RPMI8226 (cell line): ENCODE measurements at places on chromosomes 12 and 14.

- DNase-seq, result no peak
Observed at GRCh38 chr14:72721083-72721482, 172.8 kb downstream of the DPF3 start.

- DNase-seq, result no peak
Observed at GRCh38 chr12:107109726-107110719, 16.7 kb upstream of the CRY1 start.

DNA sequence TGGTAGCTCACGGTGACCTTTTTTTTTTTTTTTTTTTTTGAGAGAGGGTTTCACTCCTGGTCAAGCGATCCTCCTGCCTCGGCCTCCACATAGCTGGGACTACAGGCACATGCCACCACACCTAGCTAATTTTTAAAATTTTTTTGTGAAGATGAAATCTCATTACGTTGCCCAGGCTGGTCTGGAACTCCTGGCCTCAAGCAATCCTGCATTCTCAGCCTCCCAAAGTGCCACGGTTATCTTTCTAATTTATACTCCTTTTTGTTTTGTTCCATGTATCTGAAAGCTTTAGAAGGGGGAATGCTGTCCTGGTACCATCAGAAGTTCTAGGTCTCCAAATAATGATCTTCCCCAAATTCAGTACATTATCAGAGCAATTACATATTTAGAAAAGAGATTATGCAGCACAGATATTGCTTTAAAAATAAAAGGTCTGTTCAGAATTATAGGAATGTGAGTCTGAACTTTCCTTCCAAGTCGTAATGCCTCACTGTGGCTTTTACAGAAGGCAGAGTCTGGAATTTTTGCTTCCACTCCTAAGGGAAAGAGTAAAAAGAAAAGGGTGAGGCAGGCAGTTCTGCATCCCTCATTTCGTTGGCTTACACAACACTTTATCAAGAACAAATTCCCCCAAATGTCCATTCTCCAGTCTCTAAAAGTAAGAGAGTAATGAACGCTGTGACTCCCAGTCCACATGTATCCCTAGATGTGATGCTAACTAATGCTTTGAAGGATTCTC is 73.0 kb downstream of the GCH1 start:
- no peak for DNase-seq

DNA sequence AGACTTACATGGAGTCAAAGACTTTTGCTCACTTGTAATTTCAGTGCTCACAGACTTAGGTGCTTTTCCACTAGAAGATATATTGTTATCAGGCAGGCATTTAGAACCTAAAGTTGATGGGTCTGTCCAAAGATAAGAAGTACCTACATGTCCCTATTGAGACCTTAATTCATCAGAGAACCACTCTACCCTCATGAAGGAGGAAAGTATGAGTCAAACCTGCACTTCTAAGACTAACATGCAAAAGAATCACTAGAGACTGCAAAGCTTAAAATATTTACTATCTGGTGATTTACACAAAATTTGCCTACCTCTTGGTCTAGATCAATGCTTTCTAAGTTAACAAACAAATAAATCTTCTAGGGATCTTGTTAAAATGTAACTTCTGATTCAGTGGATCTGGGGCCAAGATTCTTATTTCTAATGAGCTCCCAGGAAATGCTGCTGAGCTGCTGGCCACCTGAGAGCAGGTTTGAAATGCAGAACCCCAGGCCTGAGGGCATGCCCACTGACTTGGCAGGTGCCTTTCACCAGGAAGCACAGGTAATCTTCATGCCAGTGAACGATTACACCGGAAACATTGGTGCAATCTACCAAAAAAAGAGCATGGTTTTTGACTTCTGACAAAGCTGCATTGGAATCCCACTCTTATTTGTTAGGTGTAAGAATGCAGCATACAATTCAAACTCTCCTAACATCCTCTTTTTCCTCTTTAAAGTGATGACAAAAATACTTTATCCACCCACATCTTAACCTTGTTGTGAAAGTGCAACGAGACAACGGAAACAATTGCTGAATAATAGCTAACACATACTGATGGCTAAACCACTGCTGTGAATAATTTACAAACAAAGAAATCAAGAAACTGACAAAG is 214.2 kb downstream of the ADAMTS20 start:
- DNase-seq, result no peak

- no peak for DNase-seq
Observed at GRCh38 chr12:74624201-74624600, 86.6 kb downstream of the ATXN7L3B start.

DNA sequence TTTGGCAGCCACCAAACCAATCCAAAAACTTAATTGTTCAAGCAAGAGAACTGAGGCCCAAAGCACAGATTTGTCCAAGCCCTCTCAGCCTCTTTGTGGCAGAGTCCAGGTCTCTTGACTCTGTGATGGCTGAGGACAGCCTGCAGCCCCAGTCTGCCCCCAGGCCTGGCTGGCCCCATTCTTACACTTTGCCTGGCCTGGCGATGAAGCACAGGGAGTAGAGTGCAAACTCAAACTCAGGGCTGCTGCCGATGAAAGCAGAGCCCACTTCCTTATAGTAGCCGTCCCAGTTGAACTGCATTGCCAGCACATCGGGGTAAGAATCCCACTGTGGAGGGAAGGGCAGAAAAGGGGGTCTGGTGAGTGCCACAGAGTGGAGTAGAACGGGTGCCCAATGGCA is 5.6 kb upstream of the RPAP3 start:
- DNase-seq, result no peak

DNA sequence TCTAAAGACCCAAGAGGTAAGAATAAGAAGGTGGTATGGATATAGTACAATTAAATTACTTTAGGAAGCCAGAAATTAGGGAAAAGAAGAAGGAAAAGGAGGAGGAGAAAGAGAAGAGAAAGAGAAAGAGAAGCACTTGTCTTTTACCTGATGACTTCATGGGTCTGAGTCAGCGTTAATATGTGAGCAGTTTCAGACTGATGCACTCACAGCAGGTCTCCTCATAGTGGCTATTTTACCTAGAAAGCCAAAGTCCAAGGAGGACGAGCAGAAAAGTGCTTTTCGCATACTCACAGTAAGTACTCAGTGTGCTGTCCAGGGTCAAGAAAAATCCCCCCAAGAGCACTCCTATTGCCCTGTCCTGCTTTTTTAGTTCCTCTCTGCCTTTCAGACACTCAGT is 222.1 kb downstream of the C12orf42 start:
- peak; percentile 6 for DNase-seq

- DNase-seq, result no peak
Observed at GRCh38 chr12:1815108-1815507, 5.3 kb upstream of the LRTM2 start.

DNA sequence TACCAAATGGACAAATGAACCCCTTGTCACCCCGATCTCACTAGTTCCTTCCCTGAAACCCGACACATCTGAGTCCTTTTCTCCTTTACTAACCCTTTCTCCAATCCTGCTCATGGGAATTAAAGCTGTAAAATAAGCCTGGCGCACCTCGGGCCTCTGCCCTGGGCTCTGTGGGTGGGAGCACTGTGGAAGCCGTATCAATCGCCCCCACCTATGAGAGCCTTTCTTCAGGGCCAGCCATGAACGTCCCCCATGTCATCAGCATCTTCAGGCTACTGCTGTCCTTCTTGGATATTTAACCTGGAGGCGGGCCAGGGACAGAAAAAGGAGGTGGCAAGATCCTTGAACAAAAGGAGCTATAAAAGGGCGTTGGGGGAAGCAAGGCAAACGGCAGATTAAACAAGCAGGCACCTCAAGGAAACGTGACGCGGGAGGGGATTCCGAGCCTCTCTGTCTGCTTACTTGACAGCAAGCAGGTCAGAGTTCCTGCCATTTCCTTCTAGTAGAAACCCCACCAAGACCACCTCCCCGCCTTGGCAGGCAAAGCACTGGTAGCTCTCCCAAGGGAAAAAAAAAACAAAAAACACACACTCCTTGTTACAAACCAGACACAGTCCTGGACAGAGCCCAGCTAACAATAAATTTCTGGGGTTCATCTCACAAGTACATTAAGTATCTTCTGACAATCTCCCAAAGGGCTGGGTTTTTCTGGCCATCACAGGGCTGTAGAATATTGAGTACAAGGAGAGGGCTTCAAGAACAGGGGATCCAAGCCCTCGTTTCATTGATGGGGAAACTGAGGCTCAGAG is 62.9 kb downstream of the DPF3 start:
- no peak for DNase-seq

DNA sequence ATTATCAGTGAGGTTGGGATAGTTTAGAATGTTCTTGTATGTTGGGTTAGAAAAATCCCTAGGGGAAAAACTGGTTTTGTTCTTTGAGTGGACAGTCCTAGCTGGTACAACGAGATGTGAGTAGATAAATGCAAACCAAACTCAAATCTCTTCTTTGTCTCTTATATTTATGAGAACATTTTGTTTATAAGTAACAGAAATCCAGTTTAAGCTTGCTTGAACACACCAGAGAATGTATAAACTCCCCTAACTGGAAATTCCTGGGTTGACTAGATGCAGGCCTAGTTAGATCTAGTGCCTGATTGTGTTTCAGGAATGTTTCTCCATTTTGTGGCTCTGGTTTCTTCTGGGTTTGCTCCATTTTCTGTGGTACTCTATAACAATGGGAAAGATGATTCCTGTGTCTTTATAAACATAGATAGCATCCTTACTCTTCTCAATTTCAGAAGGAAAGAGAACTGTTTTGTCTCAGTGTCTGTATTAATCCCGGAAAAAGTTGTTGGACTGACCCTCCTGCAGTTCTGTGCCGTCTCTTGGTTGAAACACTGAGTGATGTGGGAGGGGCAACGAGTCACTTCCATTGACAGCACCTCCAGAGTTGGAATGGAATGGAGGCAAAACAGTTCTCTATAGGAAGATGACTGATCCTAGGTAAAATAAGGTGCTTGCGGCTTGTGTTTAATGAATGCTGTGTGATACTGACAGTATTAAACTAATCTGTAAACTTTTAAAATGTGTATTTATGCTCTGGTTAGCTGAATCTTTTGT is 244.8 kb downstream of the TMTC2 start:
- no peak for DNase-seq

DNA sequence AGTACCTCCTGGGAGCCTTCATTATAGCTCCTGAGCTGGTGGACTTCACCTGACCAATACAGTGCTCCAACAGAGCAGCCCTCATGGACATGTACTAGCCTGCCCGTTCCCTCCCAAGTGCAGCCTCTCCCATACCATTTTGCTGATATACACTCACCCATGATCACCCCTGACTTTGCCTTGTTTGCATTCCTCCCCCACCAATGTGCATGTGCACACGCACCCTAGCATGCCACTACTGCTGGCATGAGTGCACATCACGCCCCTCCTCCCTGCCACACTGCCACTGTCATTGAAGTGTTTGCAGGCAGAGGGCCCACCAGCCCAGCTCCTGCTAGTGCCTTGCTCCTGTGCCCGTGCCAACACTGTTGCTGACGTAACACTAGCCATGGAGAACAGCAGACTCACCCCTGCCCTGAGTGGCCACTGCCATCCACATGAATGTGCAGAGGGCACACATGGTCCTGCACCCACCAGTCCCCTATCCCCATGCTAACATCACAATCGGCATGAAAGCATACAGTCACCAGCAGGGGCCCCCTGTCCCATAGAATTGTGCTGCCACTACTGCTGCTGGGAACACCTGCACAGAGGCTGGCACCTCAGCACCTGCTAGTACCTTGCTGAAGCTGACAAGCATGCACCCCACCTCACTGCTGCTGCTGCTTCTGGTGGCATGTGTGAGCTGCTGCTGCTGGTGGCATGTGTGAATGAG is 110.3 kb downstream of the SINHCAF start:
- DNase-seq, result peak; percentile 82

- no peak for DNase-seq
Observed at GRCh38 chr14:81991998-81992397, 458.3 kb upstream of the SEL1L start.

DNA sequence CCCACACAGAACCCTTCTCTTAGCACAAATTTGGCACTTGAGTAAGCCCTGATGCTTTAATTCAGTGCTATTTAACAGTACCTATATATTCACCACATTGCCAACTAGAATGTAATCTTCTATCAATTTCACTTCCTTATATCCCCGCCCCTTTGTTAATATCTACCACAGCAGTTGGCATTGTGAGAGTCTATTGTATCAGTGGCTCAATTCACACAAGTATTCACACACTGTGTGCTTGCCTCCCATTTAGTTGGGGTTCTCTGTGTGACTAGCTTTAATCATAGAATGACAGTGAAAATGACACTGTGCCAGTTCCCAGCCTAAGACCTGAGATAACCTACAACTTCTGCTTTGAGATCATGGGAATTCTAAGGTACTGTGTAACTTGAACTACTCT is 103.1 kb downstream of the SEC23A start:
- DNase-seq, result no peak

- DNase-seq, result peak; percentile 98
Observed at GRCh38 chr12:14365294-14366208, at the start of gene ATF7IP. ATF7IP (plus strand) TSS chr12:14365682; CDS start chr12:14423916, 58,234 bp downstream.

DNA sequence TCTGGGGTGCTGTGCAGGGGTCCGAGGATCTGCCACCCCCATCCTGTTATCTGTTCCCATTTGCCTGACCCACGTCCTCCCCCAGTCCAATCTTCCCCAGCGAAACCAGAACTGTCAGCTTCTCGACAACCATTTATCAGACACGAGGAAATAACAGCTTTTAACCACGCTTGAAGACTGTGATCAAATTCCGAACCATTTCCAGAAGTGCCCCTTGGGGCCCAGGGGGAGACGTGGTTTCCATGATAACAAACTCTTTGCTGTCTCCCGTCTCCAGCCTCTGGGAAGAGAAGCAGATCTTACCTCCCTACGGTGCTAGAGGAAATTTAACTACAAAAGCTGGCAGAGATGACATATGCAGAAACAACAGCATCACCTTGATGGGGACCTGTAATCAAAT is 35.1 kb upstream of the SRRM4 start:
- no peak for DNase-seq

GRCh38 chr14:26332966-26333365 is 264.9 kb downstream of the NOVA1 start:
- DNase-seq, result no peak

DNA sequence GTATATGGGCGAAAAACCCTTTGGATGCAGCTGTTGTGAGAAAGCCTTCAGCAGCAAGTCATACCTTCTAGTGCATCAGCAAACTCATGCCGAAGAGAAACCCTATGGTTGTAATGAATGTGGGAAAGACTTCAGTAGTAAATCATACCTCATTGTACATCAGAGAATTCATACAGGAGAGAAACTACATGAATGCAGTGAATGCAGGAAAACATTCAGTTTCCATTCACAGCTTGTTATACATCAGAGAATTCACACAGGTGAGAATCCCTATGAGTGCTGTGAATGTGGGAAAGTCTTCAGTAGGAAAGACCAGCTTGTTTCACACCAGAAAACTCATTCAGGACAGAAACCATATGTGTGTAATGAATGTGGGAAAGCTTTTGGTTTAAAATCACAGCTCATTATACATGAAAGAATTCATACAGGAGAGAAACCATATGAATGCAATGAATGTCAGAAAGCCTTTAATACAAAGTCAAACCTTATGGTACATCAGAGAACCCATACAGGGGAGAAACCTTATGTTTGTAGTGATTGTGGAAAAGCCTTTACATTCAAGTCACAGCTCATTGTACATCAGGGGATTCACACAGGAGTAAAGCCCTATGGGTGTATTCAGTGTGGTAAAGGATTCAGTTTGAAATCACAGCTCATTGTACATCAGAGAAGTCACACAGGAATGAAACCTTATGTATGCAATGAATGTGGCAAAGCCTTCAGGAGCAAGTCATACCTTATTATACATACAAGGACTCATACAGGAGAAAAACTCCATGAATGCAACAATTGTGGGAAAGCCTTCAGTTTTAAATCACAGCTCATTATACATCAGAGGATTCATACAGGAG is 21.4 kb downstream of the ZNF268 start:
- DNase-seq, result no peak
